H4 (cell line): ENCODE measurements at places on chromosomes 4 and X. TPM values are rescaled to one million over a fixed set of nuclear protein-coding genes. Genes with fewer than 3 reads are reported as not detected.

The ARHGAP6 gene
- 0.14 and 0.66 TPM in 2 replicates for total RNA-seq

The XG gene
- total RNA-seq: 0.06 TPM in 1 of 2 replicates, not detected in the other

The DCAF4L1 gene
- 0.14 TPM in 1 of 2 replicates, not detected in the other for total RNA-seq

The F8A1 gene
- 6.4 and 11.8 TPM in 2 replicates for total RNA-seq

The SETD7 gene
- total RNA-seq: 28.6 and 40.0 TPM in 2 replicates

The GRIA3 gene
- 0.06 TPM in 1 of 2 replicates, not detected in the other for total RNA-seq

The MAGEE2 gene
- not detected in 2 replicates for total RNA-seq

The SSX2 gene
- total RNA-seq: not detected in 2 replicates

The AKAP4 gene
- total RNA-seq: not detected in 2 replicates

The TMEM150C gene
- total RNA-seq: 4.1 and 6.3 TPM in 2 replicates

GRCh38 chrX:45036161-45036560 lies 163.2 kb downstream of the KDM6A start:
- no peak for DNase-seq

DNA sequence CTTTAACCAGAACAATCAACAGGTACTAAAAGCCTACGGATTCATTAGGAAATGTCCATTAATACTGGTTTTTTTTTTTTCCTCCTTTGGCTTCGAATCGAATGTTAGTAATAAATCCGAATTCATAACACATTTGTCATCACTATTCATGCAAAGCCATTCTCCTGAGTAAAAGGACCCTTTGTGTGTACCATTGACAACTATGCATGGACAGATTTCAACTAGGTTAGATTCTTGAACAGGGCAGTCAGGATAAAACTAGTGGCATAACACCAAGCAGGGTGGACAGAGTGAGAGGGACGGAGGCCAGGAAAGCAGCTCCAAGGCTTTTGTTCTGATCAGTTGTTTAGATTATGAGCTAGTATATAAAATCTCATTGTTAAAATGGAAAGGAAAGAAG lies 1722.0 kb upstream of the TENM3 start:
- DNase-seq: no peak

DNA sequence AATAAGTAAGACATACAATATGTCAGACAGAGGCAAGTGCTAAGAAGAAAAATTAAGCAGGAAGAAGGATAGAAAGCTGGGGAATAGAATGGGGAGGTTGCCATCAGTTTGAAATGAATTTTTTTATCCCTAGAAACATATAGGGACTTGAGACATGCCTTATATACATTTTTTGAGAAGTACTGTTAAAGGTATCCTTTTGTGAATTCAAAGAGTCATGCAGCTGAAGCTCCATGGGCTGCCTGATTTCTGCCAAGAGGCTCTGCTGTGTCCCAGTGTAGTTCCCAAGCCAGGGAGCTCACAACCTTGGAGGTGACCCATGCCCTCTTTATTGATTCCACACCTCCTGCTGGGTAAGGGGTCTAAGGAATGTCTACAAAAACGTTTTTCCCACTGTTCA lies 564.6 kb upstream of the DIPK2B start:
- no peak for DNase-seq

DNA sequence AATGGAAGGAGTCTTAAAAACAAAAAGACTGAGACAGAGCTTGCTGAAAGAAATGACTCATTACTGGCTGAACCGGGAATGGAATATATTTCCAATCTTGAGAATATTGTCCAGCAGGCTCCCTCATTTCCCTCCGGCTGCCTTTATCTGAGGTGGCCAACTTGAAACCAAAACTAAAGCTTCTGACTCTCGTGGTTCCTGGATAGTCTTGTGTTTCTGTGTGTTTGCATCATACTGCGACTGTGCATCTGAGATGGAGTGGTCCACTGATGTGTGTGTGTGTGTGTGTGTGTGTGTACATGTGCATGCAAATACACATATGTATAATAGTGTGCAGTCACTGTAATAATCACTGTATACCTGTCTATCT lies 145.6 kb upstream of the SCML1 start:
- DNase-seq: peak; percentile 67

DNA sequence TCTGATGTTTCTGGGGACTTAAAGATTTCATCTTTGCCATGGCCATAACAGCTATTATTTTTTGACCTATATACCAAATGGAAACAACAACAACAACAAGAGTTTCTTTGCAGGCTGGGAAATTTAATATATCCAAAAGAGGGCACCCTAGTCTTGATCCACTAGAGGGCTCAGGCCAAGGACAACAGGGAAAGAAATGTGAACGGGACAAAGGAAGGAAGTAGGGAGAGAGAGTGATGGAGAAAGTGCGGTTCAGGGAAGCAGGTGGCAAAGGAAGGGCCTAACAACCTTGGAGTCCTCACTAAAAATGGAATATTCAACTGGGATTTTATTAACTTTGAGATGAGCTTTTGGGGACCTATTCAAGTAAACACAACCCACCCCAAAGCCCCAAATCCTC lies 67.8 kb upstream of the SCML1 start:
- DNase-seq: no peak

- DNase-seq: no peak
Measured at GRCh38 chr4:78190595-78190994, 133.5 kb downstream of the FRAS1 start.

GRCh38 chr4:2071912-2072867 lies 13.1 kb downstream of the NAT8L start:
- no peak for DNase-seq

DNA sequence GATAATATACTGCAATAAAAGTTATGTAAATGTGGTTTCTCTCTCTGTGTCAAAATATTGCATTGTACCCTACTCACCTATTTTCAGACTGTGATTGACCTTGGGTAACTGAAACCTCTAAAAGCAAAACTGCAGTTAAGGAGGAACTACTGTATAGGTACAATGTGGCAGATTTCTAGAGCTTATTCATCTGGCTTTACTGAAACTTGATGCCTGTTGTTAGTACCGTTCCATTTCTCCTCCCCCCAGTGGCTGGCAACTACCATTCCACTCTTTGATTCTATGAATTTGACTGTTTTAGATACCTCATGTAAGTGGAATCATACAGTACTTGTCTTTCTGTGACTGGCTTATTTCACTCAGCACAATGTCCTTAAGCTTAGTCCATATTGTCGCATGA lies 61.9 kb downstream of the HOPX start:
- peak; percentile 20 for DNase-seq

DNA sequence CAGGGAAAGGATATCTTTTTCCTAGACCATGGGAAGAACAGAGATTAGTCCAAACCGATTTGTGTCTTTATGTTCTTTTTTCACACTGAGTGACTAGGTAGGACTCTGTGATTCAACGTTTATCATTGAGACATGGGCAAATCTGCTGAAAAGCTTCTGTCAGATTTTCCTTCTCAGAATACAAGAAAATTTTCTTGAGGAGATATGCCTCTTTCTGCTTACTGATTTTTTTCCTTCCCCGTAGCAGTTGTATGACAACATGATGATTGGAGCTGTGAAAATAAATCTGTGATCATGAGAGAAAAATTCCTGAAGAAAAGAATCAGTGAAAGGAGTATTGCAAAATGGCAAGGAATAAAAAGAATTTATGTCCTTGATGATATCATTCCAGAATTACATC lies 130.6 kb upstream of the FAT4 start:
- no peak for DNase-seq

DNA sequence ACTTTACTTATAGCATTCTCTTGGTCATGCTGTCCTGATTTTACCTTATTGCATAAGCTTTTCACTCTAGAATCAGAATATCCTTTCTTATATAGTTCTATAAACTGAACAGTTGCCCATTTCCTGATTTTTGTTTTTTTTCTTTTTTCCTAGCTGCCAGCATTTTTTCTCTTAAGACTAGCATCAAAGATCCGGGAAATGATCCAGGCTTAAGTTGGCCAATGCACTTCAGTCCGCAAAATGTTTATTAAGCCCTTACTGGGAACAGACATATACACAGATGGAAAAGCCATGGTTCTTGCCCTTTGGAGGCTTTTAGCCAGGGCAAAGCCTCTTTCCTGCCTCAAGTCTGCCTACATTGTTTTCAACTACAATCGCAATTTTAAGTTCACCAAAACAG lies 10.1 kb upstream of the BMP2K start:
- DNase-seq: no peak

DNA sequence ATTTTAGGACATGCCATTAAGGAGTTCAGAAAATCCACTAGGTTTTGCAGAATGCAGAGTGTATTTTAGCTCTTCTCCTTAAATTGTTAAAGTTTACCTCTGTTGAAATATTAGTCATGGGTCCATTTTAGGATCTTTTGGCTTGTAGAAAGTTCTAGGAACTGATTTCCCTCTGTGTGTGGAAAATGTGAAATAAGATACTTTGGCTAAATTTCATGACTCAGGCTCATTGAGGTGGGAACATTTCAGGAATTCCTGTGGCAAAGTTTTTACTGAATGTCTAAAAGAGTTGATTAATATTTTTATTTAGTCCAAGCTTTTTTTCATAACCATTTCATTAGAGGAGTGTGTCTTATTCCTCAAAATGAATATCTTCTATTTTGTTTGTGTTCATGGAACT lies 7.0 kb downstream of the FHIP1A start:
- peak; percentile 47 for DNase-seq

DNA sequence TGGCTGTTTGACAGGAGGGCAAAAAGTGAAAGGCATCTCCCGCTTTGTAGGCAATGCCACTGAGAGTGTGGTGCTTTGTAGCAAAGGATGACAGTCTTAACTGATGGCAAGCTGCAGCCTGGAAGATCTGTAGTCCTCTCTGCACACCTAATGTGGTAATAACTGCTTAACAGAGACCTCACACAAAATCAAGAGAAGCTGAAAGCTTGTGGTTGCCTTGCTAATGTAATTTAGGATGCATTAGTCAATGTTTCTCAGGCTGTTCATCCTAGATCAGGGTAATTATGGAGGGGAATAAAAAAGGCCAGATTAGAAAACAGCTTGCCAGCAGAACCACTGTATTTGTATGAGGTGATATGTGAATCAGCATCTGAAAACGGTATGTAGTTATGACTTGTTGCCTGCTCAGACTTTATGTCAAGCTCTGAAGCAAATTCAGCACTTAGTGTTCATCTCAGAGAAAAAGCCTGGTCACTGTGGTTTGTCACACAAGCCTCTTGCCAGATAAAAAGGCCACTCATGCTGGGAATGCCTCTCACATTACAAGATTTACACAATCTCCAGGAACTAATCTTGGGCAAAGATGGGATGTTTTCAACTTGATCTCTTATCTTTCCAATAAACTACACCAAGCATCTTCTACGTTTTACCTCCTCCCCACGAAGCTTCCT lies 130.8 kb downstream of the ENOX2 start:
- DNase-seq: peak; percentile 79

GRCh38 chr4:25859429-25860148 lies 3.2 kb downstream of the SEL1L3 start:
- DNase-seq: peak; percentile 78

DNA sequence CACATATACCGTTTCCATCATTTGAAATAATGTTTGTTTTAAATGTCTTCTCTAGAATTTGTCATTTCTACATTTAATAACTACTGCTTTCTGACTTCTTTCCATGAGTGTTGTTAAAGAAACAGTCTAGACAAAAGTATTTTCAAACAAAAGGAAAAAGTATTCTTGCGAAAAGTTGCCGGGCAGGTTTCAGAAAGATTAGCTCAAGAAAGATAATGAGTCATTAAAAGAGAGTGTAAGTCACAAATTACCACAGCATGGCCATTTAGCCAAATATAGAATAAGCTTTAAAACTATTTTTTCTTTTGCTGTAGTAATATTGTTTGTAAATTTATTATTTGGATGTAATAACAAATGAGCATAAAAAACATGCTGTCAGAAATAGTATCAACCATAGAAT lies 493.0 kb downstream of the TLL1 start:
- no peak for DNase-seq

DNA sequence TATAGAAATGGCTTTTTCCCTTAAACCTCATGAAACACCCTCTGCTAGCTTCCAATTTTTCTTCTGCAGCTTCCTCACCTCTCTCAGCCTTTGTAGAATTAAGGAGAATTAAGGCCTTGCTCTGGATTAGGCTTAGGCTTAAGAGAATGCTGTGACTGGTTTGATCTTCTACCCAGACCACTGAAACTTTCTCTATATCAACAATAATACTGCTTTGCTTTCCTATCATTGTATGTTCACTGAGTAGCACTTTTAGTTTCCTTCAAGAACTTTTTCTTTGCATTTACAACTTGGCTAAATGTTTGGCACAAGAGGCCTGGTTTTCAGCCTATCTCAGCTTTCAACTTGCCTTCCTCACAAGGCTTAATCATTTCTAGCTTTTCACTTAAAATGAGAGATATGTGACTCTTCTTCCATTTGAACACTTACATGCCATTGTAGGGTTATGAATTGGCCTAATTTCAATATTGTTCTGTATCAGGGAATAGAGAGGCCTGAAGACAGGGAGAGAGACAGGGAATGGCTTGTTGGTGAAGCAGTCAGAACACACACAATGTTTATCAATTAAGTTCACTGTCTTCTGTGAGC lies 28.2 kb downstream of the TMEM154 start:
- no peak for DNase-seq

- no peak for DNase-seq
Measured at GRCh38 chr4:139710073-139710472, 44.5 kb downstream of the MGST2 start.

DNA sequence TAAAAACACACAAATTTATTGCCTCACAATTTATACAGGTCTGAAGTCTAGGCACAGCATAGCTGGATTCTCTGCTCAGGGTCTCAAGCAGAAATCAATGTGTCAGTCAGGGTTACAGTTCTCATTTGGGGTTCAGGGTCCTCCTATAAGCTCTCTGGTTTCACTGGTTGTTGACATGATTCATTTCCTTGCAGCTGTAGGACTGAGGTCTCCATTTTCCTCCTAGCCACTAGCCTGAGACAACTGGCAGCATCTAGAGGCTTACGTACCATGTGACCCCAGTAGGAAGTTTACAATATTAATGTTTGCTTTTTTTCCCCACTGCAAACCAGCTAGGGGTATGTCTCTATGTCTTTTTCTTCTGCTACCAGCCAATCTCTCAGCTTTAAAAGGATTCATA lies 102.5 kb downstream of the CPEB2 start:
- DNase-seq: peak; percentile 22

GRCh38 chr4:119184128-119184527 lies 28.4 kb upstream of the USP53 start:
- DNase-seq: no peak

GRCh38 chrX:150767475-150768131 lies 74.4 kb downstream of the MTMR1 start:
- DNase-seq: peak; percentile 21

GRCh38 chrX:63561425-63561824 lies 210.3 kb upstream of the SPIN4 start:
- DNase-seq: no peak

- DNase-seq: no peak
Measured at GRCh38 chr4:1266881-1267763, 18.2 kb upstream of the CTBP1 start.

- no peak for DNase-seq
Measured at GRCh38 chrX:129736491-129736890, 2.3 kb upstream of the XPNPEP2 start.
